T-cell (primary cell): ENCODE measurements at places on chromosomes 4 and X.
A peak's percentile ranks its signal among the peaks of the same experiment; 100 is the strongest.

DNA sequence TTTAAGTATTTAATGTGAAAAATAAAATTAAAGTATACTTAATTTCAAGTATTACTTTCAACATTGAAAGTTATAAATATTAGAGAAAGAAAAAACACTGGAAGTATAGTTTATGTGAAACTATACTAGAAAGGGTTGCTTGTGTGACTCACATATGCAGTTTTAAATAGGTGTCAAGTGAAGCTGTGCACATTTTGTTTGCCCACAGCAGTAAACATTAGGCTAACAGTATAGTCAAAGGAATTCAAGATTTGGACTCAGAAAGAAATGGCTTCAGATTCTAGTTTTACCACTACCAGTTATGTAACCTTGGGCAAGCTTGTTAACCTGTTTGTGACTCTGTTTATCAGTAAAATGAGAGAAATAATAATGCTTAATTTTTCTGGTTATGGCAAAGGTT is 148.2 kb downstream of the FAM47B start:
- DNase-seq = no peak

- no peak for DNase-seq
Observed at GRCh38 chr4:63269156-63269555, 1140.1 kb downstream of the TECRL start.

DNA sequence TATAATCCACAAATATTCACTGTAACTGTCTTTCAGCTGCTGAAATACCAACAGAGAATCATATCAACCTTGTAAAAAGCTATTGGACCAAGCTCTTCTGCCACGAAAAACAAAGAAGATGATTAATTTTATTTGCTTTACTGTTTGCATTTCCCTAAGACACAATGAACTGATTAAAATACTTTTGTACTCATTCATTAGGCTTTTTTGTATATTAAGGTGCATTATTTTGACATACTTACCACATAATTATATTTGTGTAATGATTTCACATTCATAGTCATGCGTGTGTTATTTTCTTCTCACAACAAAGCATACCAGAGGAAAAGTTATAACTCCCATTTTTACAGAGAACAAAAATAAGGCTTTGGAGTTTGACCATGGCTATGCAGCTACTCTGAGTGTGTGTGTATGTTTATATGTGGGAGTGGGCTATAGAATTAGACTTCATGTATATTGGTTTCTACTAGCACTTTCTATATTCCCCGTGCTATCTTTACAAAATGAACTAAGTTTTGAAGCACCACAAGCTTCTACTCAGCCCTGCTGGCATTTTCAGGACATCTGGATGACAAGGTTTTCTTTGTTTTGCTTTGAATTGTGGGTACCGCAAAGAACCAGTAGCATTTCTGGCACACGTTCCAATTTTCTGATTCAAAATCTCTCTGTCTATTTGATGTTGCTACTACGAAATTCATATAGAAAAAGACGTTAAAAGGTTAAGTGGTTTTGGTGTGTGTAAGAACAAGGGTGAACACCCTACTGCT is 11.0 kb upstream of the FGF5 start:
- DNase-seq = no peak

- no peak for DNase-seq
Observed at GRCh38 chrX:50988649-50989048, 78.1 kb downstream of the BMP15 start.

GRCh38 chrX:103254171-103254824 is 657 bp downstream of the TCEAL8 start:
- DNase-seq = peak; percentile 11

GRCh38 chr4:2302387-2303119 is 40.6 kb upstream of the MXD4 start:
- no peak for DNase-seq

DNA sequence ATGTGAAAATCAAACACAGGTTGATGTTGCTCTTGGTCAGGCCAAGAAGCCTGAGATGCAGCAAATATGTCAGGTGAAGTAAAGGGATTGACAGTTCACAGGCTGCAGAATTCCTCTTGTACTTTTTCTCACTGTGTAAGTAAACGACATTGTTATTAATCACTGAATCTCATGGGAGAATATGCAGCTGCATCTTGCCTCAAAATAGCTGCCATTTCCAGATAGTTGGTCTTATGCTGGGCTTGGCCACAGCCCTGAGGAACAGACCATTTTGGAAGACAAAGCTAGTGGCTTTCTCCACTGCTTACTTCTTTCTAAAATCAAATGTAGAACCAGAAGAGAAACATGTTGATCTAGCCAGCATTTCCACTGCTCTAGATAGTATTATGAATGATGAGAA is 403.4 kb upstream of the NR3C2 start:
- no peak for DNase-seq

GRCh38 chr4:119626420-119626819 is 2.2 kb downstream of the PDE5A start:
- DNase-seq = no peak

DNA sequence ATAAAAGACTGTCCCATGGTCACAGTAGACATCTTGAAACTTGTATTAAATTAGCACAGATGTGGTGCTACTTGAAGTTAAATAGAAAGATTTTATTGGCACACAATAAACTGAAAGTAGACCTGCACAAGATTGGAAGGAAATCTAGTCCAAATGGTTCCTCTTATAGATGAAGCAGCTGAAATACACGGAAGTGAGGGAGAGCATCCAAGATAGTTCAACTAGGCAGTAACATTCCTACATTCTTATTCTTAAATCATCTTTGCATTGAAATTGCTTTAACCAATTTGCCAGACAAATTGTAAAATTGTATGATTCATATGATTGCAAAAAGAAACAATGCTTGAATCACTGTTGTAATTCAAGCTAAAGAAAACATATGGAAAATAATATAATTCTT is 87.6 kb upstream of the VCX3B start:
- no peak for DNase-seq

- DNase-seq = no peak
Observed at GRCh38 chr4:8913121-8913857, 41.6 kb upstream of the HMX1 start.

DNA sequence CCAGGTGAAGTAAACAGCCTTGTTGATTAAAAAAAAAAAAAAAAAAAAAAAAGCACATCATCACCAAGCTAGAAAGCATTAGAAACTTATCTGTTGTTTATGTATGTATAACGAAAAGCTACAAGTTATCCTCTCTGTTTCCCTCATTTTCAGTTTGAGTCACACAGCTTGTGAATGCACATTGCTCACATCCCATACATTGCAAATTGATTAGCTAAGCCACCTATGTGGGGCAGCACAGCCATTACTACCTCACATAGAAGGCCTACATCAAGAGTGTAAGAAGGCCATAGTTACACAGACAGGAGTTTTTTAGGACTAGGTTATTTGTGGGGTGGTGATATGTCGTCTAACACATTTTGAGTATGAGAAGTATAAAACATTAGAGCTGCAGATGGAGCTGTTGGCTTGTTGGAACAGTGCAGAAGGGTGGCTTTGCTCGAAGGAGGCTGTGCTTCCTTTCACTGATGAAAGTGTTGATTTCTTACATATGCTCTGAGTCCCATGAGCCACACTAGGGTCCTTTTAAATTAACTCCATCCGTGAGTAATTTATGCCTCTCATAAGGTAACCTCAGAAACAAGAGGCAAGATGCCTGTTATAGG is 431.6 kb downstream of the GABRG1 start:
- DNase-seq = no peak

GRCh38 chr4:113169368-113169767 is 119.9 kb downstream of the ANK2 start:
- DNase-seq = no peak

DNA sequence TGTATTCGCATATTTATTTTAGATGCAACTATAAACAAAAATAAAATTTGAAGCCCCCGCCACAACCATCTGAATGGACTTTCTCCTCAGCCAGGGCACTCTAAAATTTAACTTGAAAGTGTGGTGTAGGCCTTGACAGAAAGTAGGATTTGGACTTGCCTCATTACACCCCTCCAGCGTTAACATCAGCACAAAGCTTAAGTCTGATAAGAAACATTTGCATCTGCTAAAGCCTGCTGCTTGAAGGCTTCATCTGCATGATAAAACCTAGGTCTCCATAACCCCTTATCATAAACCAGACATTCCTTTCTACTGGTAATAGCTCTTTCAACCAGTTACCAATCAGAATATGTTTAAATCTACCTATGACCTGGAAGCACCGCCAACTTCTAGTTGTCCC is 1046.5 kb downstream of the FAT4 start:
- no peak for DNase-seq

DNA sequence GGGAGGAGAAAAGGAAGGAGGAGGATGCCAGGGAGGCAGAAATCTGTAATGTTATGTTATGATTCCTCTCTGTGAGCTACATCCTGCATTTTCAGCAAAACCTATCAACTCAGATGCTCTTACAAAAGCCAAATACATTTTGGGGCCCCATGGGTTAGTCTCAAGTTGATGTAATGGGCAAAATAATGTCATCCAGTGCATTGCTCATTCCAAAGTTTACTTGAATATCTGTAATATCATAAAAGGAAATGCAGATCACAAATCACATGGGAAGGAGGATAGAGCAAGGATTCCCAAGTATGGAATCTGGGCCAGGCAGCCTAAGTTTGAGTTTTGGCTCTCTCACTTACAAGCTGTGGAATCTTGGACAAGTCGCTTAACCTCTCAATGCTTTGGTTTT is 74.9 kb upstream of the SOD3 start:
- DNase-seq = no peak

GRCh38 chr4:96787766-96788165 is 947.9 kb downstream of the PDHA2 start:
- no peak for DNase-seq

GRCh38 chr4:162732876-162733275 is 433.8 kb downstream of the NAF1 start:
- no peak for DNase-seq

DNA sequence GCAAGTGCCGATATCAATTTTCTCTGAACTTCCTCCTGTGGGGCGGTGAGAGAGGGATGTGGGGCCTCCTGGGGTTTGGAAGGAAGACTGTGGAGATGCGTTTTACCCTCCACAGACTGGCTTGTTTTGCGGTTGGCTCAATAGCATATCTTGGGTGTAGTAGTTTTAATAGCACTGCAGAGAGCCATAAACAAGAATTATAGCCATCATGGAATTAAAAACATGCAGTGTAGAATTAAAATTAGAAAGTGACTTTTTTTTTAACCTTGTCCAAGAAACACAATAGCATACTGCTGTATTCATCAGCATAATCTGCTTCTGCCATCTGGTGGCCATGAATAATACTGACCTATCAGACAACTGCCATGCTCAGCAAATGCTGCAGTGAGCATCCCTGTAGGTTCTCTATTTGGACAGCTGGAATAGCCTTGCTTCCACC is 47.3 kb upstream of the SCML1 start:
- peak; percentile 4 for DNase-seq

DNA sequence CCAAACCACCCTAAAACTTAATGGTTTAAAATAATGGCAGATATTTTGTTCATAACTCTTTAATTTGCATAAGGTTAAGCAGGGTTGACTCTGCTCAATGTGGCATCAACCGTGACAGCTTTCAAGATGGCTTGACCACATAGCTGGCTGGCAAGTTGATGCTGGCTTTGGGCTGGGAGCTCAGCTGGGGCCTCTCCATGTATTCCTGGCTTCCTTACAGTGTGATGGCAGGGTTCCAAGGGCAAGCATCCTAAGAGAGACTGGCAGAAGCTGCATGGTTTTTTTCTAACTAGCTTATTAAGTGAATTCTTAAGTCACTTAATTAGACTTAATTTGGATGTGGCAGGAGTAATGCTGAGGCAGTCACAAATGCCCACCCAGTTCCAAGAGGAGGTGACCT is 4.5 kb downstream of the RP2 start:
- no peak for DNase-seq

DNA sequence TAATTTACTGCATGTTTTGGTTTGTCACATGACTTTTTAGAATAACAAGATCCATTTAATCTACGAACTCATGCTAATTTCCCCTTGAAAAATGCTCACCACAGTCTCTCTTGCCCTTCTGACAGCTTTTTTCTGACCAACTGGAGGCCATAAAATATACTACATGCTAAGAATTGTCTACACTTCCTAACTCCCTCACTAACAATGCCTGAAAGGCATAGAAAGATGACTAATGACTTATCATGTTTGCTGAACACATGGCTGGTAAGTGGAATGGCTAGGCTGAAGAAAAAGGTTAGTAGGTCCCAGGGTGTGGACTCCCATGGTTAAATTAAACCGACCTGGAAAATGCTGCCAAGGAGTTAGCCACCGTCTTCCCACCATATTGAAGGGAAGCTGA is 309.9 kb downstream of the SPOCK3 start:
- DNase-seq = no peak

DNA sequence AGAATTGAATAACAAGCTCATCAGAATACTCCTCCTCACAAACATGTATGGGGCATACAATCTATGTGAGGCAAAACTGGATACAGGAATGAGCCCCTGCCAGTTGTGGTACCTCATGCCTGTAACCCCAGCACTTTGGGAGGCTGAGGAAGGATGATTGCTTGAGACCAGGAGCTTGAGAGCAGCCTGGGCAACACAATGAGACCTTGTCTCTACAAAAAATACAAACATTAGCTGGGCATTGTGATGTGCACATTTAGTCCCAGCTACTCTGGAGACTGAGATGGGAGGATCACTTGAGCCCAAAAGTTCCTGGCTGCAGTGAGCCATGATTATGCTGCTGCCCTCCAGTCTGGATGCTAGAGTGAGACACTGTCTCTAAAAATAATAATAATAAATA is 611.0 kb downstream of the NLGN4X start:
- no peak for DNase-seq

- no peak for DNase-seq
Observed at GRCh38 chrX:8183346-8183745, 12.3 kb upstream of the VCX2 start.

DNA sequence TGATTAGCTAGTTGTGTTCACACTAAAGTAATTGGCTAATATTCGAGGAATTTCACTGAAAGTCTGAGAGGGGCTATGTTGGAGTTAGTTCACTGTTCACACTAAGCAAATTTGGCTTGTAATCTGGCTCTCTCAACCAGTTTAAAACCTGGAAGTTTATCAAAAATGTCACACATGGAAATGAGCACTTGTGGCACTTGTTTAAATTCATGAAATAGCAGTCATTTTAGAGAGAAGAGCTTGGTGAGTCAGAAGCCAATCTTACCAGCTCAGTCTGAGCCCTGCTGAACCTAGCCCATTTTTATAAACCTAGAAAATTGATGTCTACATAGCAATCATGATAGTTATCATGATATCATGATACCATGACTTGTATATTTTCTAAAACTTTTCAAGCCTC is 90.7 kb upstream of the JADE1 start:
- DNase-seq = no peak

DNA sequence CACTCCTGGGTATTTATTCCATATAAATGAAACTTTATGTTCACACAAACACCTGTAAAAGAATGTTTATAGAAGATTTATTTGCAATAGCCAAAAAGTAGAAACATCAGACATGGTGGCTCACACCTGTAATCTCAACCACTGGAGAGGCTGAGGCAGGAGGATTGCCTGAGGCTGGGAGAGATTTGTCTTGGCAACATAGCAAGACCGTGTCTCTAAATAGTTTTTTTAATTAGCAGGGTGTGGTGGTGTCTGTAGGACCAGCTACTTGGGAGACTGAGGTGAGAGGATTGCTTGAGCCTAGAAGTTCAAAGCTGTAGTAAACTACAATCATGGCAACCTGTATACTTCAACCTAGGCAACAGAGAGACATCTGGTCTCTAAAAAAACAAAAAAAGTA is 27.7 kb upstream of the NFKB1 start:
- no peak for DNase-seq

- DNase-seq = no peak
Observed at GRCh38 chr4:73653695-73654106, 33.5 kb upstream of the RASSF6 start.
